ENCODE measurements at places on chromosomes 12 and 14.

DNA sequence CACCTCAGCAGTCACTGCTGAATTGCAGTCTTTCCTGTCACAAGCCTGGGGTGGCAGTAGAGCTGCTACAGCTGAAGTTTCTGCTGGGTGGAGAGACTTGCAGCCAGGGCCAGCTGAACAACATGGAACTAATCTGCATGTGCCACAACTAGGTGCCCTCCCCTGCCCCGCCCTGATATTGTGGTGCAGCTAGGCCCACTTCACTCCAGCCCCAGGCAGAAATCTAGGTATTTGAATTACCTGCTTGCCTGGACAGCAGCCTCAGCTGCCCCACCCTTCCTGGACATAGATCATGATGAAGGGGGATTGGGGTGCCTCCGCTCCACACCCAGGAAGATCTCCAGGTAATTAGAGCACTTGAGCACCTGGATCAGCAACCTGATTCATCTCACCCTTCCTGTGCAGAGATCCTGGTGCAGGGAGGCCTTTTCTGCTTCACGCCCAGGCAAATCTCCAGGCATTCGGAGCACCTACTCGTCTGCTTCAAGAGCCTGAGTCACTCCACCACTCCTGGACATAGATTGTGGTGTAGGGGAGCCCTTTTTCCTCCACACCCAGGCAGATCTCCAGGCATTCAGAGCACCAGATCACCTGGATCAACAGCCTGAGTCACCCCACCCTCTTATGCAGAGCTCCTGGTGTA, 477.0 kb downstream of the SOX5 start:
- DNase-seq, result no peak

- no peak for DNase-seq
These were observed 75.9 kb downstream of the ITPK1 start for GRCh38 chr14:93039649-93040315.

DNA sequence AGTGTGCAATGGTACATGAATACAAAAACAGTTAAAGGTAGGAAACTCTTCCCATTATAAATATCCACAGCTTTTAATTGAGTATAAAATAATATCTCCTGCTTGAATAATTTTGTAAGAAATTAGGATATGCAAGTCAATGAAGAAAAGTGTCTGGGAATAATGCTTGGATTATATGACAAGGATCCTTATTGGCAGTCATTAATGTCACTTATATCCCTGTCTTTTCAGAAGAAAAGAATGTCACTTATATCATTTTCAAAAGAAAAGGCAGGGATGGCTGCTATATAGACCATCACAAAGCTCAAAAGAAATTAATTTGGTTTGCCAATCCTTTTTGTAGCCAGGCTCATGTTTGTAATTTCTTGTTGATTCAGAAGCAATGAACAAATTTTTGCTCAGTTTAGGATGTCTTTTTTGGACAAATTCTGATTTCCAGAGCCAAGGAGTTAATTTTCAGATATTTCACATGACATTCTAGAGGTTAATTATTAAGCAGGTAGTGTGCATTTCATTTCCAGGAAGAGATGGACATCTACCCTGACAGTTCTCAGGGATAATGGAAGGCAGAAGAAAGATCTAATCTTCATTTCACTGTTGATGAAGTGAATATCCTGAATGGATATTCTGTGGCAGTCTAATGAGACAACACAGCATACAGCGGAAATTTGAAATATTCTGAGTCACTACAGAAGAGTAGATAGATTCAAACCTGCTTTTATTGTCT, 299.8 kb downstream of the RPS29 start:
- DNase-seq, result no peak

DNA sequence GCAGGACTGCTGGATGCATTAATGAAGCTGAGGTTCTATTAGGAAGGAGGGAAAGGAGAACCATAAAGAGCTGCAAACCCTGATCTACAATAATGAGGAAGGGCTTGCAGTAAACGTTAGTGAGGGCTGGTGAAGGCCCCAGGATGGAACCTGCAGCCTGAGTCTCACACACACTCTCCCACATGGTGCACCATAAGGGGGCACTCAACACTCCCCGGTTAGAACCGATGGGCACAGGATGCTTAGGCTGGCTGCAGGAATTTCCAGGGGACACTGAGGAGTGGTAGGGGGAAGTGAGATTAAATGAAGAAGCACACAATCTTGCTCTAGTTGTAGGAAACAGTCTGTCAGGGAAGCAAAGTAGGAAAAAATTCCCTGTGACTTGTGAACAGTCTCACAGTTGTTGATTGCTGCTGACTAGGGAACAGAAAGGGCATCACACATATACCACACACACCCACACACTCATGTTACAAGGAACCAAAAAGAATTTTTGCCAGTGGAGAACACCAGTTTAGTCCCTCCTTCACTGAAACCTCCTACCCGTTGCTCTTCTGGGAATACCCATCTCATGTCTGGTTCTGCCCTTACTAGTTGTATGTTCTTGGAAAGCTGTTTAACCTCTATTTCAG, 56.2 kb upstream of the FERMT2 start:
- no peak for DNase-seq
